ENCODE measurements at places on chromosomes 5 and 9. TPM values are rescaled to one million over a fixed set of nuclear protein-coding genes. Genes with fewer than 3 reads are reported as not detected.

DNA sequence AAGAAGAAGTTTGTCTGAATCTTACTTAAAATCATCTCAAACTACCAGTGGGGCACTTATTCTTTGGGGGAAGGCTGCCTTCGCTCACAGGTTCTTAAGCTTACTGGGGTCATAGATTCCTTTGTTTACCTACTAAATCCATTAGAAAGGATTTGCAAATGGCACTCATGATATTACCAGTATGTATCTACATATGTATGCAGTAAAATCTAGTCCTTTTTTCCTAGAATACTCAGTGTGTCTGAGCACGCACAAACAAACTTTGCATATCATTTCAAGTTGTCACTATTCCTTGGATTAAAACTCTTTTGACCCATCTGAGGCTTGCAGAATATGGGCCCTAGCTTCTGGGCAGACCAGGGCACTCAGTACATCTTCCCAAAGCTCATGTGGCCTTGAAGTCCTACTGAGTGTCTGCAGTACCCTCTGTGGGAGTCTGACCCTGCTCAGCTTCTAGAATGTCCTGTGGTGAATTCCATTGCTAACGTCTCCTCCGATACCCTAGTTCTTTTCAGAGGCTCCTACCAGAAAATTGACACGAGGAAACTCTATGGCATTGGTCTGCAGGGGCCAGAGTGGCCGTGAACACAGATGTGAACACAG is 297.9 kb downstream of the SLIT3 start:
- no peak overlapping the region for H3K27ac ChIP-seq
- no peaks in the 10 kb centered on the region for H3K27me3 ChIP-seq
- DNase-seq: no peak
- H3K4me1 ChIP-seq: no peaks in the 10 kb centered on the region
- H3K36me3 ChIP-seq: no peaks in the 10 kb centered on the region

DNA sequence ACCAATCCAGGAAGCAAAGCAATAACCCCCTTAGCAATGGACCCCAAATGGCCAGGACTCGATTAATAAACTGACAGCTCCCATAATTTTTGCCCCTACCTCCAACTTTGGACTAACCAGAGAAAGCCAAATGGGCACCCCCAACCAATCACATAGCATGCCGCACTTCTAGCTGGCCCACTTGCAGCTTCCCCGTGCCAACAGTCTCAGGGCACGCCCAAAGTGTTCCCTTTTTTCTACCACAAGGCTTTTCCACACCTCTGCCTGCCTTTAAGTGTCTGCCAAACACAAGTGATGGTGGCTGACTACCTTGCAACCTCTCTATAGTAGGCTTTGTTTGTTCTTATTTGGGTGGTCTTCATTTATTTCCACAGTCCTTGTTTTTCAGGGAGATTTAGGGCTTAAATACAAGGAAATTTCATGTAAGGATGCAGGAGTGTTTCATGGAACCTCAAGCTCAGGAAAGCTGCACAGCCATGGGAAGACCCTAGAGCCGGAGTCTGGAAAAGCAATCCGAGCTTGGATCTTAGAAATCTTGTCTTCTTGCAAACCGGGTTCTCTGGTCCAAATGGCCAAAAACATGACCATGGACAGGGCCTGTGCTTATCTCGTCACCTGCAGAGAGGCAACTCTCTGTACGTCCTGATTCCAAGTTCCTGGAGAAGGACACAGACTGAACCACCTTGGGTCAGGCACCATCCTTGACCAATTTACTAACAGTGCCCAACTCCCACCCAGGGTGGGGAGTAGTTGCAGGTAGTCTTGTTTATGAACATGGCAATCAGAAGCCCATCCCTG is 89.2 kb downstream of the THBS4 start:
- peaks cover 38% of the 10 kb centered on the region for H3K4me1 ChIP-seq
- no peak for DNase-seq
- no peak overlapping the region for H3K27ac ChIP-seq
- peak overlapping the region; percentile 40 for H3K4me3 ChIP-seq

DNA sequence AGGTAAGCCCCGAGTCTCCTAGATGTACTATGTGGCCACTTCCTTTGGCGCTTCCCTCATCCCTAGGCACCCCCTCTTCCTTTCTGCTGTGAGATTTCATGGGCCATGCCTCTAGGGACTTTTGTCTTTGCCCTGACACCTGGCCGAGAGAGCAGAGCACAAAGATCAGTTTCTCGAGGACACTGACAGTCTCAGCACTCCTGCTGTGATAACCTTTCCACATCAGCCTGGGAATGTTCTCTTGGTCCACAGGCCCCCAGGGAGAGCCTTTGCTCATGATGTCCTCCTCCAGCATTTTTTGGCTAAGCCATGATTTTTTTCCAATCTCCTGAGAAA is 127.0 kb upstream of the CPEB4 start:
- no peak for DNase-seq
- no peaks in the 10 kb centered on the region for H3K4me1 ChIP-seq

- peaks cover 3% of the 10 kb centered on the region for H3K36me3 ChIP-seq
- no peak overlapping the region for H3K4me3 ChIP-seq
- no peak for DNase-seq
- H3K27me3 ChIP-seq: no peaks in the 10 kb centered on the region
Measured at GRCh38 chr9:107681988-107682387, 192.4 kb upstream of the KLF4 start.

DNA sequence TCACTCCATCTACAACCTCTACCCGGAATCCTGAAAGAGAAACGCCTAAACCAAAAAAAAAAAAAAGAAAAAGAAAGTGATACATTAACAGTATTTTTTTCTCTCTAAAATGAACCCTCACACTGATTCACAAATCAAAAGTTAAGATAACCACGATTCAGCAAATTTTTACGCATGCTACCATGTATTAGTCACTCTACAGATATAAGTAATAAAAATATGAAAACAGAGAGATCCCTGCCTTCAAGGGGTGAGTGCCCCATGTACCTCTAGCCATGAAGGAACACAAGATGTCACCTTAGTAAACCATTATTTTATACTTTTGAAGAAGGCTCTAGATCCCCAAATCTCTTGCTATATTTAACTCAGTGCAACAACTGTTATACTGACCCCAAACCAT is 33.4 kb downstream of the CEMIP2 start:
- peak overlapping the region; percentile 88 for H3K27ac ChIP-seq
- DNase-seq: no peak
- H3K4me1 ChIP-seq: peaks cover 14% of the 10 kb centered on the region
- no peaks in the 10 kb centered on the region for H3K27me3 ChIP-seq
- H3K36me3 ChIP-seq: peaks cover 33% of the 10 kb centered on the region

GRCh38 chr5:133244242-133244641 is 192.4 kb downstream of the HSPA4 start:
- H3K4me1 ChIP-seq: peaks cover 48% of the 10 kb centered on the region
- no peaks in the 10 kb centered on the region for H3K36me3 ChIP-seq
- DNase-seq: peak; percentile 20
- H3K27me3 ChIP-seq: no peaks in the 10 kb centered on the region

The PCDHB9 gene
- total RNA-seq: not detected

Data from activated T-cell treated with anti-CD3 and anti-CD28 coated beads, Interleukin-2, amount 50 U/mL, for 72 hours (primary cell).